GM13977 (cell line): ENCODE measurements at places on chromosomes 16 and 17.

DNA sequence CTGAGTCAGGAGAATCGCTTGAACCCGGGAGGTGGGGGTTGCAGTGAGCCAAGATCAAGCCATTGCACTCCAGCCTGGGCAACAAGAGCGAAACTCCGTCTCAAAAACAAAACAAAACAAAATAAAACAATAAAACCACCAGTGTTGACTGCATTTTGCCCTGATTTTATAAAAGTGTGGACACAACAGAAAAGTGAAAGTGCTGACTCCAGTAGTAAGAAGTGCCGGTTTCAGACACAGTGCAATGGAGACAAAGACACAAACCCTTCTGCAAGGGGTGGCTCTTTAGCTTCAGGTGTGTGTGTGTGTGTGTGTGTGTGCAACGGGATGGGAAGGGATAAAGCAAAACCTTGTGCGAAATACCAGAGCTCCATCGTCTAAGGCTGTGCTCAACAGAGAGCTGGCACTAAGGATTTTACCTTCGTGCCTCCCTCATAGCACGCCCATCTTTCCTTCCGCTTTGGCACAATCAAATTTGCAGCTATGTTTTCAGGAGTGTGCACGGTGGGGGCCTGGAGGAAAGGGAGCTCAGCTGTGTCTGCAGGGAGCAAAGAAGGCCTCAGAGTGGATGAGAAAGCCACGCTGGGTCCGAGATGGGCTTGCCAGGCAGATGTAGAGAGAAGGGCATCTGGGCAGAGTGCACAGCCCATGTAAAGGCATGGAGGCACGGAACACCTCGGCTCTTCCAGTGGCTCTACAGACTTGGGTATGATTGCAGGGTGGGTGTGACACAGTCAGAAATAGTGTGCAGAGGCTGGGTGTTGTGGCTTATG is 15.5 kb downstream of the MXRA7 start:
- DNase-seq, result no peak

DNA sequence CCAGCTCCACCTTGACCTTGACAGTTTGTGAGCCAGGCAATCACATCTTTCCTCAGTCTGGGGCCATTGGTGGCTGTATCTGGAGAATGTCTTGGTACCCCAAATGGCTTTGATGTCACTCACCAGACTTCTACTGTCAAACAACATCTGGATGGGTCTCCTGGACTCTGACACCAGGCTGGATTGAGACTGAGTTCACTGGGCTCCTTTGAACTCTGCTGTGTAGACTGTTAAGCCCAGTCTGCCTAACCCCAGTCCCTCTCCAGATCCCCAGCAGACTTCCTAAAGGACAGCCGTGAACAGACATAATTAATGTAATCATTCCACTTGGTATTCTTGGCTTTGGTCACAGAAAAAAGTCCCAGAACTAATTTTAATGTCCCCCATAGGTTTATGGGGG is 84.1 kb upstream of the KIFC3 start:
- no peak for DNase-seq

DNA sequence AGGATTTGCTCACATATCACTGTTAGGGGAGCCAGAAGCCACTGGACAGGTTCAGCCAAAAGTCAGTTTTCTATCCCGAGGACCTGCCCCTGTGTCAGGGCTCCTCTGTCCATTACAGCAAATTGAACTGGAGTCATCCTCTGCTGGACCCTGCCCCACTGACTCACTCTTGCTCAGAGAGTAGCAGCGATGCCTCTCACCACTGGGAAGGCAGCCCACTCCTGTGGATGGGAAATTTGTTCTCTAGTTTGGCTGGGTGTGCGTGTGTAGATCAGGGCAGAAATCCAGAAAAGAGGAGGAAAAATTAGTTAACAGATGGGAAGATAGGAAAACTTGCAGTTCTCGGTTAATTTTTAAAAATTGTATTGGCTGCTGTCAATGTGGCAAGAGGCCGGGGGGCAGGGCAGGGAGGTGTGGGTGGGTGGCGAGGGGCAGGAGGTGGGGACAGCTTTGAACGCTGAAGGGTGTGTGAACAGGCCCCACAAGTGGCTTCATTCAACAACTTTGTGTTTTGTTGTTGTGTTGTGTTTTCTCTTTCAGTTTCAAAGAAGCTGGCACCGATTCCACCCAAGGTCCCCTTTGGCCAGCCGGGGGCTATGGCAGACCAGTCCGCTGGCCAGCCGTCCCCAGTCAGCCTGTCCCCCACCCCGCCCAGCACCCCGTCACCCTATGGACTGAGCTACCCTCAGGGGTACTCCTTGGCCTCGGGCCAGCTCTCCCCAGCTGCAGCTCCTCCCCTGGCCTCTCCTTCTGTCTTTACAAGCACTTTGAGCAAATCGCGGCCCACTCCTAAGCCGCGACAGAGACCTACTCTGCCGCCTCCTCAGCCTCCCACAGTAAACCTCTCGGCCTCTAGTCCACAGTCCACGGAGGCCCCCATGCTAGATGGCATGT is 33.6 kb downstream of the ELAC2 start:
- DNase-seq, result no peak

DNA sequence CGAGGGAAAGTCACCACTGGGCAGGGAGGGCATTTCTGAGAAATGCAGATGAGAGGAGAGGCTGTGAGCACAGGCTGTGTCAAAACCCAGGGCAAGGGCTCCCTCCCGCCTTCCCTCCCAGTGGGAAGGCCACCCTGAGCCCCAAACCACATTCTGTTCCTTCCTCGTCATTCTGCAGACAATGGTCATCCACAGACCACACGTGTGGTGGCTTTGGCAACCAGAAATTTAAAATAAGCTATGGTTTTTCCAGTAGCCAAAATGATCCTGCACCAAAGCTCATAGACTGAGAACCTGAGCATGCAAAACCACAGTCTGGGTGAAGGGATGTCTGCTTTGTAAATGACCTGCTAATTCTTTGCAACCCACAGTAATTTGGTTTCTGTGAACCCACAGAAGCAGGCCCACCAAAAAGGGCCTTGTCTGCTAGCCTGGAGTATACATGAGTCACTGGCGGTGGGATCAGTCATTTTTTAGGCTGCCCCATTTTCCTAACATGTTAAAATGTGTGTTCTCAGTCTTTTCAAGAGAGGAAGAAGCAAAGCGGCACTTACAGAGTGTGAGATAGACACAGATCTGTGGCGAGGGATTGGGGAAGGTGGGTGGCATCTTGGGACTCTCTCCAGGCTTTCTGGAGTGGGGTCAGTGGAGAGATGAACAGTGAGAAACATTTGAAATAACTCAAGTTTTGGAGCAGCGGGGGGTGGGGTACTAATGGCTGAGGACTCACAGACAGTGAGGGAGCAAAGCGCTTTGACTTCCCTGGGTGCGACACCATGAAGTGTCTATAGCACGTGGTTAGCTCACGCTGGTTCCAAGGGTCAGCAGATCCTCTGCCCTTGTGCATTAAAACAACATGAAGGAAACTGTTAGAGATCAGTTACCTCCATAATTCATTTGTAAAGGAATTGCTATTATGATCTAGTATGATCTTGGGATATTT is 20.5 kb downstream of the GRB7 start:
- peak; percentile 58 for DNase-seq

DNA sequence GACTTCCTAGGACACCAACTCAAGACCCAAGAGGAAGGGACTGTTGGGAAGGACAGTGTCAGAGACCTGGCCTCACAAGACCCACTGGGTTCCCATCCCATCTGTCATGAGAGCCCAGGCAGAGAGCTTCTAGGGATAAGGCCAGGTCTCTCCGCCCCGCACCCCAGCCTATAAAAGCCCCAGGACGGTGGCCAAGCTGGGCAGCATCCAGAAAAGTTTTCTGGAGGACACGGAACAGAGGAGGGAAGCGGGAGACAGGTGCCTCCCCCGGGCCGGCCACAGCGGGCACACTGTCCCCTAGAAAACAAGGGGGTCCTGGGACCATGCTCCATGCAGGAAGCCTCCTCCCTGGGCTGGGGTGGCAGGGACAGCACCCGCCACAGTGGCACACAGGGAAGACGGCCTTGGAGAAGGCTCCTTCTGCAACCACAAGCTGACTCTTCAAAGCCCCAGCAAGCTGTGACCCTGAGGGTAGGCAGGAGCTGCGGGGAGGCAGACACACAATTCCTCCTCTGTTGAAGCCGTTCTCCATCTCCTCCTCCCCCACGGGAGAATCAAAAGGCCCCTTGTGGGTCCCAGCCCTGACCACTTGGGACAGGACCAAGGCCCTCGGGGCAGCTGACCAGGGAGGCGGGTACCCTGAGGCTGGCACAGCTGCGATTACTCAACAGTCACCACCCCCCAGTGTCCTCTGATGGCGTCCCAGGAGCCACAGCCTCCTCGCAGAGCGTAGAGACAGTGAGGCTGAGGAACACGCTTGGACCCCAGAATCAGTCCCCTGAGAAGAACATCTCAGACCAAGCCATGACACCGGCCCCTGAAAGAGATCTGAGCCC is 26.1 kb downstream of the TRPV3 start:
- DNase-seq, result no peak

DNA sequence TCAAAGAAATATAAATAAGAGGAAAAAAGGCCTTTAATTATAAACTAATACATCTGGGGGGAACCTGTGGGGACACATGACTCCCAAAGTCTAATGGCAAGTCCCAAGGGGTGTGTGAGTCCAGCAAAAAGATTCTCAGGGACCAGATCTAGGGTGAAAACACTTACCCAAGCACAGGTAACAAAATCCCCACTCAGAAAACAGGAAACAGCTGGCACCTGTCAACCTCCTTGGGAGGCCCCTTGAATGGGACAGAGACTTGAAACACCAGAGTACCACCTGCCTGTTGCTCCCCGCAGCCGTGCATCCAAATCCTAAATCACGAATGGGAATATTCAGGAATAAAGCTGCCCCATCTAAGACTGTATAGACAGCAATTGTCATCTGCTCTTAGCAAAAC is 461.2 kb upstream of the CDH5 start:
- no peak for DNase-seq

GRCh38 chr16:85518398-85519049 is 94.6 kb upstream of the GSE1 start:
- DNase-seq, result no peak

- DNase-seq, result no peak
Observed at GRCh38 chr16:52453644-52454043, 93.3 kb downstream of the TOX3 start.

DNA sequence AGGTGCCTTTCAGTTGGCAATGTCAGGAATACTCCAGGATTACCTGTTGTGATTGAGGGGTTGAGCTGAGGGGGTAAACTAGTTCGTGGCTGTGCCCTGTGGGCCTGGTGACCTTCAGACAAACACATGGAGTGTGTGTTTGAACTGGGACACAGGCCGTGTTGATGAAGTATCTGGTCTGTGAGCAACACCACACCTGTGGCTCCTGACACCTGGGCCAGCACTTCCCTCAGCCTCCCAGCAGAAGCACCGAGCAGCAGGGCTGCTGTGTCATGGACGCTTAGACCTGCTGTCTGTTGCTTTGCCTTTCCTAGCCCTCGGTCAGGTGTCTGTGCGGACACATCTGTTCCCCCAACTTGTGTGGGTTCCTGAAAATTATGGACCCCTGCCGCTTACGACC is 82.9 kb downstream of the KSR1 start:
- DNase-seq, result no peak

GRCh38 chr17:28554565-28554964 is 2.1 kb upstream of the UNC119 start:
- DNase-seq, result no peak

DNA sequence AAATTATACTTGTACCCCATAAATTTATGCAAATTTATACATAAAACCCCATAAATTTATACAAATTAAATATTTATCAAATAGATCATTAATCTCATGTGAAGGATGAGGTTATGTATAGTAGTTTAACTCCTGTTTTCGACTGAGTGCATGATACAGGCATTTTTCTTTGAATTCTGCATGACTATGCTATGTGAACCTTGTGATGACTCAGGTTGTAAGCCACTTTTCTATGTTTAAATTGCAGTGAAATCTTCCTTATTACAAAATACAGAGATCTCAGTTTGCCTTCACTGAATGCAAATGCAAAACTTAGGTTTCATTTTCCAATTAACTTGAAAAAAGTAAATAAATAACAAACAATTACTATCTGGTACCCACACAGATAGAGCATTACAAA is 843.7 kb downstream of the CDH11 start:
- DNase-seq, result no peak

- DNase-seq, result no peak
Observed at GRCh38 chr16:68972013-68972412, 128.7 kb downstream of the TANGO6 start.

DNA sequence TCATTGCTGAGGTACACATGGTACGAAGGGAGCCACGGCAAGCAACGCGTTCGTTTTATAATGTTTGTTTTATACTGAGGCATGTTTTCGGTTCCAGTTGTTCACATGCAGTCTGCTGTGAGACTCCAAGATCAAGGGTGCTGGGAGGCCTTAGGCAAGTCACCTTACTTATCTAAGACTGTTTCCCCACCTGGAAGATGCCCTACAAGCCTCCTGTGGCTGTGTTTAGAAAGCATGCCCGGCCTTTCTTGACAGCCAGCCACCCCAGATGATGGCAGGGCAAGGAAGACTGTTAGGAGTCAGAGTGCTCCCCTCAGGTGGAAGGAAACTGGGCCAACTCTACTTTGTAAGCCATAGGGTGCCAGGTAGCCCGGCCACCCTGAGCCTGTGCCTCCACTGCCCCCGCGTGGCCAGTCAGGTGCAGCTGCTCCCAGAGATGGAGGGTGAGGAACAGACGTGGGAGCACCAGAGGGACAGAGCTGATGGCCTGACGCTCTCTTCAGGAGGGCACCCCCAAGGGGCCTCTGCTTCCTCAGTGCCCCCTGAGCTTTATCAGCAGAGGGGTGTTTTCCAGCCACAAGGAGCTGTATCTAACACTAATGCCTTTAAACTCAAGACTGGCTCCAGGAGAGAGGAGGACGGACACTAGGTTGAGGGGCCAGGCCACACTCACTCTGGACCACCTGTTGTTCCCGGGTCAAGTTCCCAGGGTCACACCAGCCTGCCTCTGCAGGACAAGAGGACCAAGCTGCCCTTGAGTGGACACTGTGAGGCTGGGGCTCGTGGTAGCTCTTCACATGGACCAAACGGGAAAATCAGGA is 5.4 kb downstream of the NAT9 start:
- peak; percentile 74 for DNase-seq

DNA sequence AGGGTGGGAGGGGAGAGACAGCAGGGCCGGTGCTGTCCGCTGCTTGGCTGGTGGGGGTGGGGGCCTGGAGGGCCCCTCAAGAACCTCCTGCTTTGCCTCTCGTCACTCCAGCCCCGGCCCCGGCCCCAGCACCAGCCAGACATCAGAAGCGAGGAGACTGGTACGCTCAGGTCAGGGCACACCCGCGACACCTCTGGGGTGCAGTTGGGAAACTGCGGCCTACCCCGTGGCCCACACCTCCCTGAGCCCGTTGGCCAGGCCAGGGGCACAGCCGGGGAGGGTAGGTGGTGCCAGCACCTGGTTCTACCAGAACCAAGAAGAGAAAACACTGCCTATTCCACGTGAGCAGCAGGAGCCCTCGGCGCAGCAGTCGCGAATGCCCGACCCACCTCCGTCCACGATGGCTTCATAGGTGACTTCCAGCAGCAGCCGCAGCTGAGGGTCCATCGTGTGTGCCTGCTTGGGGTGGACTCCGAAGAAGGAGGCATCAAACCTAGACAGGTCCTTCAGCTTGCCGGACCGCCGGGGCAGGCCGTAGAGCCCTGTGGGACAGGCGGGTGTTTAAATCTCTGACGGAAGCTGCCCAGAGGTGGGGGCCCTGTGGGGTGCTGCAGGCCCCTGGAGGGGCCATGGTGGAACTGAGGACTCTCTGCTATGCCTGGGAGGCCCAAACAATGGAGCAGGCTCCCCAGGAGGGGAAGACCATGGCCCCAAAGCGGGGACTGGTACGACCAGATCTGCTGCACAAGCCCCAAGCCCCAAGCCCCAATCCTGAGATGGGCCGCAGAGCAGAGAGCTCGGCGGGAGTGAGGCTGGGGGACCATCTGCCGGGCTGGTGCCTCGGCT is 2.9 kb downstream of the FASN start:
- DNase-seq, result no peak
